NCI-H510A treated with DMSO at 0.1 percent for 48 hours (cell line): ENCODE measurements at places on chromosomes 1 and 21.

GRCh38 chr21:22725436-22725835 is 1727.2 kb downstream of the NCAM2 start:
- DNase-seq, result no peak

- no peak for DNase-seq
These were observed 2.8 kb downstream of the KCNN3 start for GRCh38 chr1:154867064-154867825.

GRCh38 chr1:164858096-164858632 is 299.2 kb downstream of the PBX1 start:
- DNase-seq, result no peak

GRCh38 chr1:182259229-182259872 is 132.2 kb downstream of the GLUL start:
- no peak for DNase-seq

DNA sequence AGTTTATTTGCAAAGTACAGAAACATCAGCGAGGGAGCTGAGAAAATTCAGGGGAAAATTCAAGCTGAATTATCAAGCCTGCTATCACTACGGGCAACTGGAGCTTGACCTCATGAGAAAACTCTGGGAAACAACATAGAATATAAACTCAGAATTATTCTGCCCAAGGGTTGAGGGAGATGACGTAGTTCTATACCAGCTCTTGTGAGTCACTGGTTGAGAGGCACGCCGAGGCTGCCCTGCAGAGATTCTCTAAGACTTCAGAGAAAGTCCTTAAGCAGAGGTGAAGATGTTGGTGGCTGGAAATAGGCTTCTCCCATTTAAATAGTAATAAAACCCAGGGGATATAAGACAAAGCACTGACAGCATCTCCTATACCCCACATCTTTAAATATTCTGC is 12.3 kb downstream of the SYDE2 start:
- DNase-seq, result no peak

DNA sequence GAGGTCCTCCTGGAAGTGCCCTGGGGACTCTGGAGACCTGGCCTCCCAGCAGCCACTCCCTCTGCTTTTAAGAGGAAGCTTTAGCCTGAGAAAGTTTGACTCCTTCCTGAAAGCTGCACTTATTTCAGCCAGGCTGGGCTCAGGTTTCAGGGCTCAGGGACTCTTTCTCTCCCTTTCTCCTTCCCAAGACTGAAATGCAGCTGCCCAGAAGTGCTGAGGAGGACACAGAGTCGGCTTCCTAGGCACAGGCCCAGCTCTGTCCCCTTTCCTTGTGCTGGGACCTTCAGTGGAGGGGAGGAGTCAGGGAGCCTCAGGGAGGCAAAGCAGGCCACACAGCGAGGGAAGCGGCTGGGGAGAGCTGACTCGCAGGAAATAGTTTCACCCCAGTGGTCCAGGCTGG is 137.3 kb downstream of the NAV1 start:
- no peak for DNase-seq

DNA sequence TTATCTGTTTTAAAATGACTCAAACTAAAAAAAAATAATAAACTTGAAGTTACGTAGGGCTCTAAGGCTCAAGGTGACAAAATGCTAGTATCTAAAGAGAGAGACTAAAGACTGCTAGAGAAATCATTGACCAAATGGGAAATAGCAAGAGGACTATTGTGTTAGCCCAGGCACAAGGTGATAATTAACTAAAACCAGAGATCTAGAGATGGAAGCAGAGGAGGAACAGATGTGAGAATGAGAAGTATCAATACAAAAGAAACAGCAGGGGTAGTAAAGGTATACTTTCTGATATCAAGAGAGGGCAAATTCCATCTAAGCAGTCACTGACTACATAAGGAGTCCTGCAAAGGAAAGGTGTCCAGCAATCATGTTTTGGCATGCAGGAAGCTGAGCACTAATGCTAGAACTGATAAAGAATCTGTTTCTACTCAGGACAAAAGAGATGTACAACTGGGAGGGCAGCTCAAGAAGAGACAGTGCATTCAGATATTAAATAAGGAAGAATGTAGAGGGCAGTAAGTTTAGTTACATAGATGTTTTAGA is 100.2 kb upstream of the GNG4 start:
- no peak for DNase-seq

- DNase-seq, result peak; percentile 83
These were observed 54.5 kb upstream of the LHX8 start for GRCh38 chr1:75079538-75080290.

GRCh38 chr1:183262628-183263200 is 76.7 kb downstream of the LAMC2 start:
- DNase-seq, result no peak

GRCh38 chr1:55305735-55306134 is 90.6 kb upstream of the USP24 start:
- DNase-seq, result no peak

GRCh38 chr1:54728027-54728426 is 12.4 kb downstream of the TTC4 start:
- DNase-seq, result no peak

DNA sequence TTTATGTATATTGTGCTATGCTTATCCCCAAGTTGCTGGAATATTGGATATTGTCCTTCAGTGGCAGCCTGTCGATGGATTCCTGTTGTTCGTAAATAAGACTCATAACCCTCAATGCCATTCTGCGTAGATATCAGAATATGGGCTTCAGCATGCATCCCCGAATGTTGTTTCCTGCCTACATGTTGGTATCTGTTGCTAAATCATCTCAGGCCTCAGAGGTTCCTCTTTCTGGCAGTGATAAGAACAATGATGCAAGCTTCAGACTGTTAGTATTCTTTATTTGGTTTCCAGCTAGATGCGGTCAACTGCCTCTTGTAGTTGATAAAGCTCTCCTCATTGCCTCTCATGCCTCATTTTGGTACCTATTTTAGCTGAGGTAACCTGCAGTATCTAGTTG is 2082.6 kb downstream of the MRPL39 start:
- no peak for DNase-seq

DNA sequence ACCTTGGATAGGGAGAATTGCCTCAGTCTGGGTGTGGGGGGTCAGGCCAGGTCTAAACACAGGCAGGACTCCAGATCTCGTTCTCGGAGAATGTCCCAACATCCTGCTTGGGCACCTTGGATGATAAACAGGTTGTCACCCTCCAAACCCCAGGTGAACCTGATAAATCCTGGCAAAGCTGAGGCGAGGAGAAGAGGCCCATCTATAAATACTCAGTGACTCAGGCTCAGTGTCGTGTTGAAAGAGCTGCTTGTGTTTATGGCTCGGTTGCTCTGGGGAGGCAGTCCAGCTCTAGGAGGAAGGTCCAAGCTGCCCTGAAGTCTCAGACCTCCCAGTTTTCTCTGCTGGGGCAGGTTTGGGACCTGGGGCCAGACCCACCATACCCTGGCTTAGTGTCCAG is 15.8 kb upstream of the TRIM63 start:
- DNase-seq, result no peak

DNA sequence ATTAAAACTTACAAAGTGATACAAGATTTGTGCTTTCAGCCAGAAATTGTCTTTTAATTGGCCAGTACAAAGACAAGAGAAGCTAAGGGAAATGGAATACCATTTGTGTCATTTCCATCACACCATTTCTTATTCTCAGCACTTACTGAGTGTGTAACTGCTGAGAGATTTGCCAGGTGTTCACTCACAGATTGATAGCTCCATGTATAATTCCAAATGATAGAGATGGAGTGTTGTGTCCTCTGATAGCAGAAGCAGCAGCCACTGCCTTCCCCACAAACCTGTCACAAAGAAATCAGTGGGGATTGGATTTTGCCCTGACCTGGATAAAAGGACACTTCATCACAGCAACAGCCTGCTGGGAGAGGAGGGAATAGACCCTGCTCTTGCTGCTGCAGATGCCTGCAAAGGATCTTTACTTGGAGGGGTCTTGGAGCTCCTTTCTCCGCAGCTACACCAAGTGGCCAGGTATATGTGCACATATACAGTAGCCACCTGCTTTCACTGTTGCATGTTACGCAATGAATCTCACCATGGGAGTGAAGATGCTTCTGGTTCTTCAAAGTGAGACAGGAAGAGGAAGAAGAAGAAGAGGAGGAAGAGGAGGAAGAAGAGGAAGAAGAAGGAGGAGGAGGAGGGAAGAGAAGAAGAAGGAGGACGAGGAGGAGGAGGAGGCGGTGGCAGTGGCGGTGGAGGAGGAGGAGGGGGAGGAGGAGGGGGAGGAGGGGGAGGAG is 78.7 kb upstream of the KCNJ15 start:
- no peak for DNase-seq

DNA sequence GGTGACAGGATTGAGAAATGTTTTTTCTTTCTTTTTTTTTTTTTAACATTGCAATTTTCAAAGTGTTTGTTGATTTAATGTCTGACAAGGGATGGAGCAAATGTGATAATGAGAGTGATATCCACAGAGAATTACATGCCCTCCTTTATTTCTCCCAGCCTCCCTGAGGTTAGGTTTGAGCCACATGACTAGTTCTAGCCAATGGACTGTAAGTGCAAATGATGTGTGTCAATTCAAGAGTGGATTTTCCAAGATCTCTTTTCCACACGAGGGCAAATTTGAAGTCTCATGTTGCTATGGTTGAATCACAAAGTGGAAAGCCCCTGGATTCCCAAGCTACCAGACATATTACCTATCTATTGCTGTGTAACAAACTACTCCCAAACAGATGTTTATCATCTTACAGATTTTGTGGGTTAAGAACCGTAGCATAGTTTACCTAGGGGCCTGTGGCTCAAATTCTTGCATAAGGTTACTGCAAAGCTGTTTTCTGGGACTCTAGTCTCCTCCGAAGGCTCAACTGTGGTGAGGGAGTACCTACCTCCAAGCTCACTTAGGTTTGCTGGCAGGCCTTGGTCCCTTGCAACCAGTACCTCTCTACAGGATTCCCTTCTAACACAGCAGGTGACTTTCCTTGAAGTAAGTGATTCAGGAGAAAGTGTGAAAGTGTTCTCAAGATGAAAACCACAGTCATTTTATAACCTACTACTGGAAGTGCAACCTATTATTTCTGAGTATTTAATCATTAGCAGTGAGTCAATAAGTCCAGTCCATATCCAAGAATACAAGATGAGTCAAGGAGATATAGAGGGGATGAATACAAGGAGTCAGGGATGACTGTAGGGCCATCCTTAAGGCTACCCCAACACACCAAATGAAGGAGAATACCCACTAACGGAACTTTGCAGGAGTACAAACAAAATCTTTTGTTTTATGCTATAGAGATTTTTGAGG is 533.6 kb downstream of the PTPRC start:
- no peak for DNase-seq

- no peak for DNase-seq
These were observed 127.7 kb upstream of the GRIK3 start for GRCh38 chr1:37162059-37162458.

- no peak for DNase-seq
These were observed 5.5 kb downstream of the CAPN2 start for GRCh38 chr1:223717695-223718363.

GRCh38 chr21:34635307-34635706 is 20.4 kb upstream of the RCAN1 start:
- no peak for DNase-seq

DNA sequence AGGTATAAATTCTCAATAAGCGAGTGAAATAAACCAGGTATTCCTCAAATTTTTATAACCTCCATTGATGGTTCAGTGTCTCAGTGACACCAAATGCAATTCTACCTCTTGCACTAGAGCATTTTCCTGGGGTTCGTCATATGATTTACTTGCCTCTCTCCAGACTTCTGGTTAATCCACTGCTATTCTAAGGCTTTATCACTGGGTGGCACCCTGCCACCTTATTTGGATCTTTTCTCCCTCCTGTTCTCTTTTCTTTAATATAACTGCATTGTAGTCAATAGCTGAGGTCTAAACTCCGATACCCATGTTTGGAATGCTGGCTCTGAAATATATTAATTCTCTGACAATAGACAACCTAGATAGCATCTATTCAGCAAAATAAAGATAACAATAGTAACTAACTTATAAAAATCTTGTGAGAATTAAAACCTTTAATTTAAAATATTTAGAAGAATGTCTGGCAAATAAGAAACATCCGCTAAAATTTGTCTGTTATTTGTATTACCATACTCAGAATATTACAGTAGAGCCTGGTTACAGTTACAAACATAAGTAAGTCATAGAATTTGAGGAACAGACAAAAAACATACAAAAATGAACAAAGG is 436.4 kb downstream of the PLA2G4A start:
- DNase-seq, result peak; percentile 68

DNA sequence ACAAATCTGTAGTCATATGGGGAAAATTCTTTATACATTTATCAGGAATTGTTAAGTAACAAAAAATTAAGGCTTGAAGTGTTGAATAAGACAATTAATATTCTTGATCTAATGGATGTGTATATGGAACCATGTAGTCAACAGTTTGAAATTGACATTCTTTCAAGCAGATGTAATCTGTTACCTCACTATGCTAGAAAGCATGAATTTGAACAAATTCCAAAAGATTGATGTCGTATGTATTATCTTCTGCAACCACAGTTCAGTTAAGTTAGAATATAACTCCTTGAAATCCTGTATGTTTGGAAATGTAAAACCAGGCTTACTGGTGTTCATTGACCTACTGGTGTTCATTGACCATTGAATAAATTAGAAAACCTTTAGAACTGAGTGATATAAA is 16.1 kb downstream of the CCDC18 start:
- no peak for DNase-seq

- DNase-seq, result peak; percentile 74
These were observed 23.8 kb downstream of the TSEN15 start for GRCh38 chr1:184075055-184076029.

DNA sequence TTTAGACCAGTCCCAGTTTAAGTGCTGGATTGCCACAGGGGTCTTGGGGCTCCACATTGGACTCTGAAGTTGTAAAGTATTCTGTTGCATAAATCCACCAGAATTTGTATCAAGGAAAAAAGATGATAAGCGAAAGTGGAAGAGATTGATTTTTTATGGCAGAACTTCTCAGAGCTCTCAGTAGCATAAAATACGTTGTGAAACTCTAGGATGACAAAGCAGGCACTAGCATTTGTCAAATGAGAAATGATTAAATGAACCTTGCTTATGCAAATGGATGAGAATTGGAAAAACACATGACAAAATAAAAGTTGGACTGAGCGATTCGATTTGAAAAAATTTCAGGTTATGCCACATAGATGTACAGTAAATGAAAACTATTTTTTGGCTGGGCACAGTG is 253.8 kb upstream of the RAB4A start:
- no peak for DNase-seq

- DNase-seq, result no peak
These were observed 1.5 kb upstream of the UQCRHL start for GRCh38 chr1:15808955-15809354.
